ENCODE measurements at places on chromosomes 5 and 9.

GRCh38 chr9:129557192-129558036, 63.5 kb downstream of the C9orf50 start:
- no peak for DNase-seq

DNA sequence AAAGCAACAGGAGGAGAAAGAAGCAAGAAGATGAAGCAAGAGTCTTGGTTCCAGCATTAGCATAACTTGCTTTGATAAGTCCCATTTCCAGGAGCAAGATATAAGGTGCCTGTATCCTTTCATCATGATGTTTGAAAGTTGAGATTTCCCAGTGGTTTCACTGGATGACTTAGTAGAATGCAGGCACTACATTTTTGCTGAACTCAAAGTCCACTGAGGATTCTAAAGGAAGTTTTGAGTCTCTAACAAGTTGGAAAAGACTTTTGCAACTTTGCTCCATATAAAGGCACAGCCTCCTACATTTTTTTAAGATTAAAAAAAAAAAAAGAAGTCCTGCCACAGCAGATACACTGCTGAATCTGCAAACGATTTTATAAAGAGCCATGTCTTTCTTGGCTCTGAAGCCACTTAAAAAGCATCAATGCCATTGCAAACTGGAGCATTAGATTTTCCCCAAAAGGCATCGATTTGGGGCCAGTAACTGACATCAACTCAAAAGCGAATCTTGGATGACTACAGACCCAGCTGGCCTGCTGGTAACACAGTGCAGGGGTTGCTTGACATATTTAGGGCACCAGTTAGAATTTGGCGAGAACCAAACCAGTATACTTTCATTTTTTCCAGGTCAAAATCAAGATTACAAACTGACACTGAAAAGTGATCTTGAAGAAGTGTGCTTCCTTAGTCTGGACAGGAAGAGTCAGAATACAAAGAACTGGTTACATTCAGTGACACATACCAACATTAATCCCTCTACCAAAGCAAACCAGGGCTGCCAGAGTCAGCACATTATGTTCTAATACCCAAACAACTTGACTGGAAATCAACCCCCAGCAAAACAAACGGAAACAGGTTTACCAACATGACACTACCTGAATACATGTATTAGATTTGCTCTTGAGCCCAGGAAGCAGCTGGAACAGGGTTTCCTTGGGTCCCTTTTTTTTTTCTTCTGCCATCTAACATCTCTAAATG, 39.1 kb upstream of the KCNV2 start:
- DNase-seq = no peak

GRCh38 chr9:130354806-130355205, 89.2 kb downstream of the HMCN2 start:
- no peak for DNase-seq

- no peak for DNase-seq
Observed at GRCh38 chr5:116410336-116410890, 164.2 kb downstream of the SEMA6A start.

GRCh38 chr9:93290495-93291434, 106.8 kb downstream of the WNK2 start:
- DNase-seq = no peak

- DNase-seq = no peak
Observed at GRCh38 chr5:33227247-33227646, 213.5 kb upstream of the TARS1 start.

DNA sequence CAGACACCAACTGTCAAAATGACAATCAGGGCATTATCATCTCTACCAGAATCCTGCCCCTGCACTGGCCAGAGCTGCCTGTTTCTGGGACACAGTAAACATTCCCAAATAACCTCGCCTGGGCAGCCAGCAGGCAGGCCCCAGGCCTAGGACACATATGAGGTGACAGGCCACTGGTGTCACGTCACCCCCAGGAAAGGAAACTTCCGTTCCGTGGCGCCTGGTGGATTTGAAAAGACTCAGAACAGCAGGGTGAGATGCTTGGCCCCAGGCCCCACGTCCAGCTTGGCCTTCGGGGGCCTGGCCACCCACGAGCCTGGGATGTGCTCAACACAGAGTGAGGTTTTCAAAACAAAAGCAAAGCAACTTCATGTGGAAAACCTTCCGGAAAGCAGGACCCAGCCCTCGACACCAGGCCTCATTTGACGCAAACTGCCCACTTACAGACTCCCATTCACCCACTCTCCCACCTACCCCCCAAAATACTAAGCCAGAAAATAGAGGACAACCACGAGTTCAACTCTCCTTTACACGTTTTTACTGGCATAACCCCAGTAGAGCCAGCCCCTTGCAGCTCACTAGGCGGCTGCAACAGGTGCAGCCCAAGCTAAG, 1.2 kb downstream of the SEMA4D start:
- no peak for DNase-seq

DNA sequence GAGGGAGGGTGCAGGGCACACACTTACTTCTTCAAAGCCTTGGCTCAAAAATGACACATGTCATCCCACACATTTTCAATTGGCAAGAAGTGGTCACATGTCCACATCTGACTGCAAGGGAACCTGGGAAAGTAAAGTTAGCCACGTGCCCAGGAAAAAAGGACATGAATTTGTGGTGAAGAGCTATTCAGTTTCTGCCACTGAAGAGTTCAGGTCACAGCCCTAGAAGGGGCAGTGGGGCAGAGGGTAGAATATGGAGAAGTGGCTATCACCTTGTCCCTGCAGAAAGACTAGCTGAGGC, 1.9 kb upstream of the RGS14 start:
- no peak for DNase-seq

DNA sequence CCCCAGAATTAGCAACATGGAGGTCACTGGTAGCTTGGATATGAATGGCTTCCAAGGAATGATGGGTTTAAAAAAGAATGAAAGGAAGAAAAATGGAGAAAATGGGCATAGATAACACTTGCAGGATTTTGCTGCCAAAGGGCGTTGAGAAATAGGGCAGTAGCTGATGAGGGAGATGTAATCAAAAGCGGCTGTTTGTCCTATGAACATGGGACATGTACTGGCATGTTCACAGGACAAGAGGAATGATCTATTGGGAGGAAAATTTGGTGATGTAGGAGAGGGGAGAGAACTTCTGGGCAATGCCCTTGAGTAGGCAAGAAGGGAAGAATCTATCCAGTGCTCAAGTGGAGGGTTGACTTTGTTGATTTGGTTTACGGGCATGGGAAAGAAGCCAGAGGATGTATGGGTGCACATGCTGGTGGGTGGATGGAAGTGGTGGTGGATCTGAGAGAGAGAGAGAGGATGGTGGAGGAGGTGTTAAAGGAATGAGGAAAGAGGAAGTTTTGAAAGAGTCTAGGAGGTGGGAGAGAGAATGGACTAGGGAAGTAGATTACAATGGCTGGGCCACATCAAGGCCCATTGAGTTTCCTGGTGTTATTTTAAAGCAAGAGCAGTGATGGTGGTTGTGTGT, 115.1 kb upstream of the MVB12B start:
- no peak for DNase-seq

DNA sequence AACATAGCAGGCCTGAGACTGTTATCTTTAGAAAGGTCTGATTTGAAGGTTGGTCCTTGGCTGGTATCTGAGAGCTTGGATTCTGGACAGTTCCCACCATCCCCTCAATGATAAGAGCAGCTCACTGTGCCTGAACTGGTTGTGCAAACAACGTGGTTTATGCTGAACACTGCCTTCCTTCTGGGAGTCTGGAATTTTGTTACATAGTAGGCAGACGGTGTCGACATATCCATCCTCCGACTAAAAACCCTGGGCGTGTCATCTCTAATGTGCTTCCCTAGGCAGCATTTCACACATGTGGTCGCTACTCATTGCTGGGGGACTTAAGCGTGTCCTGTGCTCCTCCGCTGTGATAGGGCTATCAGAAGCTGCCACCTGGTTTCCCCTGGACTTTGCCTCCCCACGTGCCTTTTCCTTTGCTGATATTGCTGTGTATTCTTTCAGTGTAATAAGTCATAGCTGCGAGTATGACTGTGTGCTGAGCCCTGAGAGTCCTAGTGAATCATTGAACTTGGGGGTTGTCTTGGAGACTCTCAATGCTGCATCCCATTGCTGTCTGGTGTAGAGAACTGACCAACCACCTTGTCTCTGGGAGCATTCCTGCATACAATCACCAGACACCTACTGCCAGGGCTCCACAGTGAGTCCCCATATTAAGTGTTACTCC, 119.1 kb upstream of the TBC1D2 start:
- no peak for DNase-seq

DNA sequence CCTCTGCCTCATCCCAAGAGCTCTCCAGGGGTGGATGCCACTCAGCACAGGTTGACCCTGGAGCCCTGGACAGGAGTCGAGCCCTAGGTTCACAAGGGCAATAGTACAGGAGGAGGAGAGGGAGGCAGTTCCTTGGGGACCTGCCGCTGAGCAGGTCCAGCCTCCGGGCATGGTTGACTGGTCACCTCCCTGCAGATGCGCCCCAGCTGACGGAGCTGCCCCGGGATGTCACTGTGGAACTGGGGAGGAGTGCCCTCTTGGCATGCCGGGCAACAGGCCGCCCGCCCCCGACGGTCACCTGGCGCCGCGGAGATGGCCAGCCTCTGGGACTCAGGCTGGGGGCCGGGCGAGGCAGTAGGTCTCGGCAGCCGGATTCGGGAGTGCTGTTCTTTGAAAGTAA, 53.7 kb downstream of the HMCN2 start:
- DNase-seq = no peak

DNA sequence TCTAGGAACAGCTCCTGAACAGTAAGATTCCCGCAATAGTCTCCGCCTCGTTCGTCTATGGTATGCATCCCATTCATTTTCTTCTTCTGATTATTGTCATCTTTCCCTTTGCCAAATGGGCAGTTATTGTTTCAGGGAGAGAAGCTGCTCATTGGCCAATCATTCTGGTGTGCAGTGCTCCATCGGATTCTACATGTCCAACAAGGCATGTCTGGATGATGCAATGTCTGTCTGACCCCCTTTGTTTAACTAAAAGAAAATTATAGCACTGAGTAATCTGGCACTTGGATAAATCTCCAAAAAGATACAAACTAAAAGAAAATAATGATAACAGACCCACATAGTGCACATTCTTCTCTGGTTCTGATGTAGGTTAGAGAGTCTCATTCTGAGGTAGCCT, 515.6 kb upstream of the DMAC1 start:
- DNase-seq = no peak

DNA sequence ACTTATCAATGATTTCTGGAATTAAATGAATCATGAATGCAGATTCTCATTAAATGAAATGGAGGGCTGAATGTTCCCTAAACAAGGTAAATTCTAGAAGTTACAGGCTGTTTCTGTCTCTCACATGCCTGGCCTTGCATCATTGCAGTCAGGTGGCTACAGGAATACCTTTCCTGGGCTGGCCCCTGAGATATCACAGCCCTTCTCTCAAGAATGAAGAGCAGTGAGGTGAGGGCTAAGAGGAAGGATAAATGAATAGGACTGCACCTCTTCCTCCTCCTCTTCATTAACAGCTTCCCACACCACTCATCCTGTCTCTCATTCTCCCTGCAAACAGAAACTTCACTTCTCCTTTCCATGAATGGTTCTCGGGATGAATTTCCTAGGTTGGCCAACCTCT, 22.5 kb downstream of the ARHGEF28 start:
- DNase-seq = no peak

DNA sequence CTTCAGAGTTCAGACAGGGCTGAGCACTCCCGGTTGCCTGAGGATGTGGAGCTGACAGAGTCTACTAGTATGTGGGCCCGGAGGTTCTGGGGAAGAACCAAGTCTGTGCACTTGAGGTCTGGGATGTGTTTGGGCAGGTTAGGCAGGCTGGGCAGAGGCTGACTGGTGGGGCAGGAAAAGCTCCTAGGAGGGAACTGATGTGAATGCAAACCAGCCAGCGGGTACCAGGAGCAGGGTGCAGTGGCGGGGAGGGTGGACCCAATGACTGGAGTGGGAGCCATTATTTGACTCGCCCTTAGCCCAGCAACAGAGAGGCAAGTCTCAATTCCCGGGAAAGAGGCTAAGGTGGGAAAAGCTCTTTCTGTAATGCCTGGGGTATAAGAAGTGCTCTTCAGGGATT, 419.9 kb upstream of the DAP start:
- DNase-seq = no peak

DNA sequence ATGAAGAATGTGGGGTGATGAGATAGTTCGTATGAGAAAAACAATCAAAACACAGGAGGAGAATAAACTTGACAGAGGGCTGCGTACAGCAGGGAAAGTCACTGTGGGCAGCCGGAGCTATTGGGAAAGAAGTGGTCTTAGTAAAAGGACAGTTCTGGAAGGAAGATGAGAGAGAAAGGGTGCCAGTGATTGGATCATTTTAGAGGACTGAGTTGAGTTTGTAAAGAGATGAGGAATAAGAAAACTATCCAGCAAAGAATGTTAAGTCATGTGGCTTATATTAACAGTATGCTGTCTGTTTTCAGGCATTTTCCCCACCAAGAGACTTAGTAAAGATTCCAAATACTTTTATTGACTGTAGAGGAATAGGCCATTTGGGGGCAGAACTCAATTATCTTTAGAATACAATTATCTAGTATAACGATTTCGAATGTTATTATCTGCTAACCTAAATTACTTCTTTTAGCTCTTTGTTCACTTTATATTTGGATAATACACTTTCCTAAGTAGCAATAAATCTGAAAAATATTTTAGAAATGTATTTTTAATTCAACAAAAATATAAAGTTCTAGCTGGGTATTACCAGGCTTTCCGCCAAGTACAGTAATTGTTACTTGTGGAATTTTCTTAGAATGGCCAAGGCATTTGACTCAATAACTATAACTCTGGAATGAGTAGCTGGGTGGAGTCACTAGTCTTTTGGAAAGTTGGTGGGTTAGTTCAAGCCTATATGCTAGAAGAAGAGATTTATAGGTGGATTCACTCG, 15.5 kb upstream of the LOX start:
- no peak for DNase-seq

- no peak for DNase-seq
Observed at GRCh38 chr9:125532812-125533594, 174.0 kb downstream of the MAPKAP1 start.

- DNase-seq = no peak
Observed at GRCh38 chr9:4118666-4119065, 181.2 kb downstream of the GLIS3 start.

DNA sequence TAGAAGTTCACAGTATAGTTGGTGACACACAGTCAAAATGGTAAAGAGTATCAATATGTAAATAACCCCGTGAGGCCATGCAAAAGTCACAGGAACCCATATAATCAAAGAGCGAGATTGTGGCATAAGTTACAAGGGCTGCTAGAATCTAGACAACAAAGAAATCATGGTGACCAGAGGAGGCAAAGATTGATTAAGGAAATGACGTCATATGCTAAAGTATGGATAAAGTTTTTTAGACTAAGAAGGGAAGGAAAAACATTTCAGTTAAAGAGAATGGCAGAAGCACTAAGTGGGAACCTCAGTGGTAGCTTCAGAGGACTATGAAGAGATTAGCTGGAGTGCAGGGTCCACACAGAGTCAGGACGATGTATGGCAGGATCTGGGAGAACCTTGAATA, 330.3 kb downstream of the NFIB start:
- no peak for DNase-seq

- DNase-seq = peak; percentile 47
Observed at GRCh38 chr5:1771149-1772065, 28.2 kb downstream of the MRPL36 start.

DNA sequence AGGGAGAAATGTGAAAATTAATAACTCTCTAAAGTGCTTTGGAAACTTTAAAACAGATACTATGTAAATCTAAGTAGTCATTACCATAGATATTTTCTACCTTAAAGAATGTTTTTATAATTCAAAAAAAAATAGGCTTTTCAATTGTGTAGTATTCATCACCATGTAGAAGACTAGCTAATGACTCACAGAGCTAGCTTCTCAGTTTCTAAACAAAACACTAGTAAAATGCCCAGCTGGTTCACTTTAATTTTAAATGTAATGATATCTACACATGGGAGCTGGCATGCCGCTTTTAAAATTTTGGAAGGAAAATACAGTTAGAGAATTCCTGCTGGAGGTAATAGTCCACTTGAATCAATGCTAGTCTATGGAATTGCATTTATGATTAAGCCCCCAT, 509.8 kb downstream of the CSNK1G3 start:
- DNase-seq = no peak

Measured in NCI-H748 treated with DMSO at 0.1 percent for 48 hours (cell line).